Esophagus mucosa (tissue), 1 donor: ENCODE measurements at places on chromosomes 2 and 18. TPM values are rescaled to one million over a fixed set of nuclear protein-coding genes. Genes with fewer than 3 reads are reported as not detected.

DSG1 gene
- total RNA-seq, result 33.7 TPM

GREB1L gene
- total RNA-seq, result not detected

AQP12B gene
- not detected for total RNA-seq

DNA sequence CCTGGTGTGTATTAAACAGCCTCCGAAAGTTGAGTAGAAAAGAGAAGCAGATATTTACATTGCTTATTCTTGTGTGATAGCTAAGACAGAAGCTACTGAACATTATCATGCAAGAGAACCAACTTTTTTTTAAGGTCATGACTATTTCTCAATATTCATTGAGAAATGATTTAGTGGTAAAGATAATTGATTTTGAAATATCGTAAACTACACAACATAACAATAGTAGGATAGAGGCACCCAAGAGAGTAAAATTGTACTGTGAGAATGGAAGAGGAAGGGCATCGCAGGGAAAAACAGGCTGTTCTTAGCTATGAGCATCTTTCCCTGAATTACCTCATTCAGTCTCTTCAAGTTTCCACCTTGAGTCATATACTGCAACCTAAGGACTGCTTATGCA is 25.2 kb downstream of the HRH4 start:
- no peak for ATAC-seq

- ATAC-seq, result no peak
Observed at GRCh38 chr18:7290077-7290476, 59.2 kb downstream of the LRRC30 start.

- no peak for ATAC-seq
Observed at GRCh38 chr2:237883951-237884446, 24.6 kb downstream of the RAMP1 start.

GRCh38 chr2:36392571-36393255 is 37.1 kb downstream of the CRIM1 start:
- ATAC-seq, result no peak
